ENCODE measurements at places on chromosomes 6 and 20.

DNA sequence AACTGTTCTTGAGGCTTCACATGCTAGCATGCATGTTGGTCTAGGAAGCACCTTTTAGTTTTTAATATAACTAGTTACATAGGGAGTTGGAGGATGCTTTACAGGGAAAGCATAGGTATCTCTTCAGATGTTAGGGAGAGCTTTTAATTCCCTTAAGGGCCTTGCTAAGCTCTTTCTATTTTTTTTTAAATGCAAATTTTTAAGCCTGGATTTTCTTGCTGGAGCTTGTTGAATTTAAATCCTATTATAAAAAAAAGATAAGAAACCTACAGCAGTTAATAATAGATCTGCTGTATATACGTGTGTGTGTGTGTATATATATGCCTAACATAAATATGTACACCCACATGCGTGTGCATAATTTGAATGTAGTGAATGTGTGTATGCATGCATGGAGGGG lies 79.0 kb downstream of the FIG4 start:
- DNase-seq, result peak; percentile 14

DNA sequence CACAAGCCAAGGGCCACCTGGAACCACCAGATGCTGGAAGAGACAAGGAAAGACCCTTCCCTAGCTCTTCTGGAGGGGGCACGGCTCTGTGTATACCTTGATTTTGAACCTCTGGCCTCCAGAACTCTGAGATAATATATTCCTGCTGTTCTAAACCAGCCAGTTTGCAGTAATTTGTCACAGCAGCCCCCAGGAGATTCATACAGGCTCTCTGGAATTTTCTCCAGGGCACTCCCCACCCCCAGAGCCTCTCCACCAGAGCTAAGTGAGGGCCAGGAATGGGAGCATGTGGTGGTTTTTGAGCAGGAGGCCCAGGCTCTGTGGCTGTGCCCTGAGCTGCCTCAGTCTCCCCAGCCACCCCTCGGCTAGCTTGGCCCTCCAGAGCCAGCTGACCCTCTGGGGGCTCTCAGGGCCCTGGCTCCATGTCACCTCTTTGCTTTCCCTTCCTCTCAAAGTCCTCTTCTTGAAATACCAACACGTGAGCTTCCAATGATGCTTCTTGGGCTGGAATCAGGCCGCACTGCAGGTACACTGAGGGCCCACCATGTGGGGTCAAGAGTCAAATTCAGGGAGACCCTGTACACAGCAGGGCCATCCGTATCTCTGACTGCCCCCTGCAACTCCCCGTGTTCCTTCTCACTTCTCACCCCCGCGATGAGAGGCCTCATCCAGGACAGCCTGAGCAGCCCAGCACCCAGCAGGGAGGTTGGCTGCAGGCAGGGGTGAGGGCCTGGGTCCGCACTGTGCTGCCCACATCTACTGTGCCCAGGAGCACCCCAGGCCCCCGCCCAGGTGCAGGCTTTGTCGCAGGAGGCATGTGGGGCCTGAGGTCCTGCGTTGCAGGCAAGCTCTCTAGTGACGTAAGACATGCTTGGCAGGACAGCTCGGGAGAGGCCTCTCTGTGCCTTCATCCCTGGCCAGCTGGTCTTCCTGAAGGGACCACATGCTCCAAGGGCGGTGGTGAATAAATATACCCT lies 155.5 kb downstream of the ANKRD60 start:
- no peak for DNase-seq

DNA sequence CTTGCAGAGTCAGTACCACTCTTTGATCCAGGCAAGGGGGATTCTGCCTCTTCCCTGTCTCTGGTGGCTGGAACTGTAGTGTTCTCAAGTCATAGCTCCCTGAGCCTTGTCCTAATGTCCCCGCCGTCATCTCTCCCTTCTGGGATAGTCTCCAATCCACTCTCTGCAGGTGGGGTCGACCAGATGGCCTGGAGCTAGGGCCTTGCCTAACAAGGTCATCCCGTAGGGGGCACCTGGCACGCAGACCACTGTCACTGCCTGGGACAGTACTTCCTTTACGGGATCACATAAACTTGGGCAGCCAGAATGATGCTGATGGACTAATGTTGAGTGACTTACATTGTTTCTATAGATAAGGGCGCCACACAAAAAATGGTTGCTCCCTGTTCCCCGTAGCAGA lies 118.9 kb upstream of the SLC22A23 start:
- DNase-seq, result no peak

DNA sequence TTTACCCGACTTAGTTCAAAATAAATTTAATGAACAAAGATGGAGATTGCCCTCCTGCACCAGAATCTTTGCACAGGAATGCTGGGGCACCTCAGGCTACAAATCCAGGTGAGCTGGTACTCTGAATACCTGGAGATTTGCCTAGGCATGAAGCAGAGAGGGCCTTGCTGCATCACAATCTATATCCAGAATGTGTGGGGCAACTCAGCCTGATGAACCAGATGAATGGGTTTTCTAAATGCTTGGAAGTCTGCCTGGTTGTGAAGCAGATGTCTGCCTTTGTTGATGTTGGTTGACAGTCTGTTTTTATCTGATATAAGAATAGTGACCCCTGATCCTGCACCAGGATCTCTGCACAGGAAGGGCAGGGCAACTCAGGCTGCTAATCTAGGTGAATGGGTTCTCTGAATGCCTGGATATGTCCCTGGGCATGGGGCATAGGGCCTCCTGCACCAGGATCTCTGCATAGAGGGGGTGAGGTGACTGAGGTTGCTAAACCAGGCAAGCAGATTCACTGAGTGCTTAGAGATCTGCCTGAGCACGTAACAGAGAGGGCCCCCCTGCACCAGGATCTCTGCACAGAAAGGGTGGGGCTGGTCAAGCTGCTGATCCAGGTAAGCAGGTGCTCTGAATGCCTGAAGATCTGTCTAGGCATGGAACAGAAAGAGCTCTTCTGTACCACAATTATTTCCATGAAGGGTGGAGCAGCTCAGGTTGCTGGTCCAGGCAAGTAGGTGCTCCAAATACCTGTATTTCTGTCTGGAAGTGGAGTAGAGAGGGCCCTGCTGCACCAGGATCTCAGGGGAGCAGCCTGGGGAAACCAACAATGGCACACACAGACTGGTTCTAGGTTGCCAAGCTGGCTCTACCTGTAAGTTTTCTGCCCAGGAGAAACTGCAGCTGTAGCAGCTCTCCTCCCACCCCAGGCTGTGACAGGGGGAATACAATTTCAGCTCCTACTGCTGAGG lies 437.5 kb downstream of the MMUT start:
- no peak for DNase-seq

- DNase-seq, result no peak
Measured at GRCh38 chr20:16104783-16105182, 468.5 kb downstream of the KIF16B start.

GRCh38 chr20:13739731-13740649 lies 44.7 kb downstream of the ESF1 start:
- DNase-seq, result no peak

GRCh38 chr6:30103872-30104179 lies 9.1 kb downstream of the TRIM31 start:
- DNase-seq, result no peak

GRCh38 chr6:110095101-110095500 lies 84.4 kb downstream of the WASF1 start:
- no peak for DNase-seq

- DNase-seq, result no peak
Measured at GRCh38 chr6:16471910-16472297, 233.5 kb downstream of the GMPR start.

GRCh38 chr6:156107624-156108101 lies 652.0 kb upstream of the NOX3 start:
- DNase-seq, result no peak

DNA sequence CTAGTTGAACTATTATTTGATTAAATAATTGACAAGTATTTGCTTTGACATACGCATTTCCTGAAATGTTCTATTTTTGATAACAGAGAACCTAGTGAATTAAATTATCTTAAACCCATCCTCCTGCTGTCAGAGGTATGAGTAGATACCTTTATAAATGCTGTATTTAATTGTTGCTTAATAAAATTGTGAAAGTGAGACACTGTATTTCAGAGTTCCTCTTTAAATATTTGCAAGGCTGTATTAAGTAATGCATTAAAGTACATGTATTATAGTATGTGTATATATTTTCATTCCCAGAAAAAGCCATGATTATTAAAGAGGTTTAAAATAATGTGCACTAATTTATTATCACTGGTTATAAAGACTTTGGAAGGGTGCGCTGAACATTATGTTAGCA lies 483.8 kb downstream of the TFAP2B start:
- DNase-seq, result no peak

DNA sequence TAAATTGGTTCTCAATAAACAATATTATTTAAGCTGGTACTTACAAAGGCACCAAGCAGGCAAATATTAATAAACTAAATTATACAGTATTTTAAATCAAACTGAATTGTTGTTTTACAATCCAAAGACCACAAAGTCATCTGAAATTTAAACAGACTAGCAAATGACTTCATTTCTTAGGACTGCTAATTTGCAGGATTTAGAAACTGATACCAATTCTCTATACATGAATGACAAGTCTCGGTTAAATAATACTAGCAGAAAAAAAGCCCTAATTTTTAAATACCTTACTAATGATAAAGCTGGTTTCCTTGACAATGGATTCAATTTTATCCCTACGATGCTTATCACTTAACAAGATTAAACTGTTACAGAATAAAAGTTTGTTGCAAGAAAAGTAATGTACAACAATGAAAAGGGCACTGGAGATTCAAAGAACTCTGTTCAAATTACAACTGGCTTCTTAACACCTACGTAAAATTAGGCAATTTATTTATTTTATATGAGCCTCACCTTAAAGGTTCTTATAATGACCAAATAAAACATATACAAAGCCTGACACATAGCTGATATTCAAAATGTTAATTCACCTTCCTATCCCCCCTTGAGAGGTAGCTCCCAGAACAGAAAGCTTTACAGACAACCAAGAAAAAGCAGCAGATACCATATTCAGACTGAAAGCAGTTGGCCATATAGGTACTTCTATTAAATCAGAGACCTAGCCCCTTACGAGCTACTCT lies 33.1 kb downstream of the HBS1L start:
- no peak for DNase-seq

DNA sequence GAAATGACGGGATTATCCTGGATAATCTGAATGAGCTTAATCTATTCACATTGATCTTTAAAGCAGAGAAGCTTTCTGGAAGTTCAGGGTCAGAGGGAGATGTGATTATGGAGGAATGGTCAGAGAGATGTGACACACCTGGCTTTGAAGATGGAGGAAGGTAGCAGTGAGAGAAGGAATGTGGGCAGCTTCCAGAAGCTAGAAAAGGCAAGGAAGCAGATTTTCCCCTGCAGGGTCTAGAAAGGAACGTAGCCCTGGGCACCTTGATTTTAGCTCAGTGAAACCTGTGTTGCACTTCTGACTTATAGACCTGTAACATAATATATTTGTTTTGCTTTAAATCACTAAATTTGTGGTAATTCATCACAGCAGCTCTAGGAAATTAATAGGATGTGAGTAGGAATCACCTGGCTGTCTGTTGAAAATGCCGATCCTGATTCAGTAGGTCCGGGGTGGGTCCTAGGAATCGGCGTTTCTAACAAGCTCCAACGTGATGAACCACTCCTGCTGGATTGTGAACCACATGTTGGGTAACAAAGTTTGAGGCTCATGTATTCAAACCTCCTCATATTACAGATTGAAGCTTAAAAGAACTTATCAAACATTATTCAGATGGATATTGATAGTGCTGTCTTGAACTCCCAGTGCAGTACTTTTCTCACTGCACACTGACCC lies 157.0 kb downstream of the GJA1 start:
- no peak for DNase-seq

GRCh38 chr6:24026050-24026449 lies 100.0 kb upstream of the NRSN1 start:
- no peak for DNase-seq

Data from NCI-H524 treated with DMSO at 0.1 percent for 48 hours (cell line).